ENCODE measurements at places on chromosomes 6 and 20.

GRCh38 chr6:73182021-73182607 lies 43.2 kb downstream of the KHDC1L start:
- no peak for DNase-seq

GRCh38 chr20:63009988-63010769 lies 3.4 kb upstream of the BHLHE23 start:
- peak; percentile 54 for DNase-seq

DNA sequence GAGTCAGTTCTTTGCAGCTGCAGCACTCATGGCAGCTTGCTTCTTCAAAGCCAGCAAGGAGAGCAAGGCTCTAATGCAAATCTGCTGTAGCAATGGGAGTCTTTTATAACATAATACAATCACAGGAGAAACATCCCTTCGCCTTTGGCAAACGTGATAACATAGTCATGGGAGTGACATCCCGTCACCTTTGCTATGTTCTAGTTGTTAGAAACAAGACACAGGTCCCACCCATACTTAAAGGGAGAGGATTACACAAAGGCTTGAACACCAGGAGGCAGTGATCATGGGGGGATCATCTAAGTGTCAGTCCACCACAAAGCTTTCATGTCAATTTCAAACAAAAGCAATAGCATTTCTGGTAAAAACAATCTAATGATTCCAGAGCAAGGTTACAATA lies 40.1 kb upstream of the PHACTR2 start:
- no peak for DNase-seq

GRCh38 chr6:116387374-116387773 lies 16.6 kb downstream of the DSE start:
- no peak for DNase-seq

DNA sequence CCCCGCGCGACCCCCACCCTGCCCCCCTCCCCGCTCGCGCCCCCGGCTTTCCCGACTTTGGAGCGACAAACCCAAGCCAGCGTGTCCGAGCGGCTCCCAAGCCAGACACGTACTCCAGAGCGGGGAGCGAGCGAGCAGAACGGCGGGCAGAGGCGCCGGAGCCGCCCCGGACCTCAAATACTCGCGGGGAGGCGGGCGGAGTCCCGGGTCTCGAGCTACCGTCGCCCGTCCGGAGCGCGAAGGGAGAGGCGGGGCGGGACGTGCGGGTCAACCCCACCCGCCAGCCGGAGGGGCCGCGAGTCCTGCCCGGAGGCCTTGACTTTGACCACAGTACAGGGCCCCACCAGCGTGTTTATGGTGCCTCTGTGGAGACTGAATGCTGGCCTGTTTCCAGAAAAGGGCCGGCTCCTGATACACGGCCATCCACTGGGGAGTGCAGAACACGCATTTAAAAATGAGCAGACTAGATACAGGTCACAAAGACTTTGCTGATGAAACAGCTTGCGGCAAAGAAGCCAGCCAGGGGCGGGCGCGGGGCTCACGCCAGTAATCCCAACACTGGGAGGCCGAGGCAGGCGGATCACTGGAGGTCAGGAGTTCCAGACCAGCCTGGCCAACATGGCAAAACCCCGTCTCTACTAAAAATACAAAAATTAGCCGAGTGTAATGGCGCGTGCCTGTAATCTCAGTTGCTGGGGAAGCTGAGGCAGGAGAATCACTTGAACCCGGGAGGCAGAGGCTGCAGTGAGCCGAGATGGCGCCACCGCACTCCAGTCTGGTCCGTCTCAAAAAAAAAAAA lies at the start of gene SERPINB6:
Gene SERPINB6 (minus strand): TSS at position 148 of the 799 bp plus-strand sequence. CDS start 12,235 bp downstream, outside the sequence.
- DNase-seq: peak; percentile 36

GRCh38 chr6:89956182-89956581 lies 61.9 kb downstream of the GJA10 start:
- no peak for DNase-seq

- DNase-seq: no peak
Observed at GRCh38 chr6:96812077-96812703, 25.1 kb downstream of the GPR63 start.

Measured in COLO829 (cell line).